Dorsolateral prefrontal cortex (tissue), 122 donors: ENCODE measurements at places on chromosomes 3 and 15. TPM values are rescaled to one million over a fixed set of nuclear protein-coding genes. Genes with fewer than 3 reads are reported as not detected.

TRIM42 gene
- not detected for total RNA-seq

ACKR2 gene
- total RNA-seq, result 1.8 TPM

ZNF502 gene
- 4.6 TPM for total RNA-seq

SH2D7 gene
- not detected for total RNA-seq

CDCP1 gene
- 0.88 TPM for total RNA-seq

GRCh38 chr3:107690522-107691138, 167.9 kb downstream of the BBX start:
- no peak for DNase-seq

DNA sequence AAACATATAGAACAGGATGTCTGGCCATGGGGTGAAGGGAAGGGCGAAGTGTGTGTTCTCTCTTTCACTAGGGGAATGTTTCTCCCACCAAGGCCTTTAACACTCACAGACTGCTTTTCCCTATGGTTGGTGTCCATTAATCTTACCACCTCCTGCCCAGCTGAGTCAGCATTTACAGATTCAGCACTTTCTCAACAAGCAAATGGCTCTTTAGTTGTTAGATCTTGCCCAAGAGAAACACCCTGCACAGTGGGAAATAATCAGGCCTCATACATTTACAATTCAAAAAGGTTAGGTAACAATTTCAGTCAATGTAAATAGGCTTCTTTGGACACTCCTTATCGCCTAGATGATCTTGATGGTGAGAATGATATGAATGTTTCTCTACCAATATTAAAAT, 418.2 kb downstream of the EPHA3 start:
- DNase-seq, result no peak

DNA sequence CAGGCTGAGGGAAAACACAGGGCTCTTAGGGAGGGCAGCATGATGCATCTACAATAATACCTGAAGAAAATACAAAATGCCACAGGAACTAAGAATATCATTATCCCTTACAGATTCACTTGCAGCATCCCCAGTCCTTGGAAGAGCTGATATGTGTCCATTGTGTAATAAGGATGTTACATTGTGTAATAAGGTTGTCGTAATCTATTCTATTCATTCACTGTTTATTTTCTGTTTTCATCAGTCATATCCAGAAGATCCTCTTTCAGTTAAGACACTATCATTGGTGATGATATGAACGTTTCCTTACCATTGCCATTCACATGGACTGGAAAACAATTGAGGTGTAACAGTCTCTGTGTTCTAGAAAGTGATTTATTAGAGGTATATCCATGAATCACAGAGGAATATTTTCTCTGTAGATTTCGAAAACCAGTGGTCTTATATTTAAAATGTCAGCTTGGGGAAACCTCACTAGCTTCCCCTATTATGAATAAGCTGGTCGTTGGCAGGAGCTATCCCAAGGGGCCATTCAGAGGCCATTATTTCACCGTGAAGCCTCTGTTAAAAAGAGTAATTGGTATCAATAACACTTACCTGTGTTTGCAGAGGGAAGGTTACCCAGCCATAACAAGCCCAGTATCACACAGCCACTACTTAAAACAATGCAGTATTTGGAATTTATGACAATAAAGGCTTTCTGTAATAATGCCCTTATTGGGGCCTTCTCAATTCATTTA, 241.1 kb downstream of the ZNF385D start:
- no peak for DNase-seq

- DNase-seq, result no peak
Observed at GRCh38 chr15:80395616-80396015, 8.6 kb upstream of the ARNT2 start.

GRCh38 chr15:38260077-38260476, 7.4 kb downstream of the SPRED1 start:
- no peak for DNase-seq

GRCh38 chr3:88034491-88035275, 24.1 kb downstream of the CGGBP1 start:
- no peak for DNase-seq
